ENCODE measurements at places on chromosomes 3 and 15.

- no peak for DNase-seq
These were observed 5.3 kb downstream of the SNUPN start for GRCh38 chr15:75620058-75620820.

GRCh38 chr3:151265866-151266265 is 12.5 kb downstream of the P2RY14 start:
- DNase-seq = no peak

- peak; percentile 76 for DNase-seq
These were observed 76.9 kb upstream of the ABI3BP start for GRCh38 chr3:101069901-101070798.

DNA sequence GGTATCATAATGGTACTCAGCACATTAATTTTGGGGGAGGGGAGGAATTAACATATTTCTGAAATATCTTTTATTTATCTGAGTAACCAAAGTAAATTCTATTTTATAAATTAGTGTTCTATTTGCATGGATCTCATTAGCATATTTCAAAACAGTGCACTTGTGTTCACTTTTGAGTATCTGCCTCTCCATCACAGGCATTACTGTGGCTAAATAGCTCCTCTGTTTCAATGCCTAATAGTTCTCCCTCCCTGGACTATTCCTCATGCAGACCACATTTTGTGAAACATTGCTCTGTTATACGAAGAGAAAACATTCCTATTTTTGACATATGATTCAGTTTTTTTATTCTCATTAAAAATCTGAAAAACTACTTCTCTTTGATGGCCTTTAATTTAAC is 1127.8 kb downstream of the TUSC7 start:
- DNase-seq = no peak

- no peak for DNase-seq
These were observed 3.7 kb upstream of the CPA3 start for GRCh38 chr3:148861277-148861869.

GRCh38 chr3:74469151-74469550 is 145.3 kb downstream of the CNTN3 start:
- DNase-seq = no peak

- no peak for DNase-seq
These were observed 49.8 kb downstream of the CNOT10 start for GRCh38 chr3:32734756-32735155.

DNA sequence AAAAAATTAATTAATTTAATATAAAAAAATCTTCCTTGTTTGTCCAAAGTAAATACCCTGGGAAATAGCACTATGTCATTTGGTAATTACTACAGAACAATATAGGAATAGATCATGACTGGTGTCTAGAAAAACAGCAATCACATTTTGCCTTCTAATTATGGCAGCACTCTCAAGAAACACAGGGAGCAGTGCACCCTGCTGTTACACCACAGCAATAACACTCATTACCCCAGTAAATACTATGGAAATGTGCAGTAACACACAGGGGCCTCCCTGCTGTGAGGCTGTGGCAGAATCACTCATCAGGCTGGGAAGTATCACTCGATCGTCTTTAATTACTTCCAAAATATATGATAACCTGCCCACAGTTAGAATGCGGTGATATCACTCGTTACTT is 646.0 kb downstream of the TUSC7 start:
- DNase-seq = no peak

- no peak for DNase-seq
These were observed 71.2 kb downstream of the ITGA11 start for GRCh38 chr15:68360721-68361120.

DNA sequence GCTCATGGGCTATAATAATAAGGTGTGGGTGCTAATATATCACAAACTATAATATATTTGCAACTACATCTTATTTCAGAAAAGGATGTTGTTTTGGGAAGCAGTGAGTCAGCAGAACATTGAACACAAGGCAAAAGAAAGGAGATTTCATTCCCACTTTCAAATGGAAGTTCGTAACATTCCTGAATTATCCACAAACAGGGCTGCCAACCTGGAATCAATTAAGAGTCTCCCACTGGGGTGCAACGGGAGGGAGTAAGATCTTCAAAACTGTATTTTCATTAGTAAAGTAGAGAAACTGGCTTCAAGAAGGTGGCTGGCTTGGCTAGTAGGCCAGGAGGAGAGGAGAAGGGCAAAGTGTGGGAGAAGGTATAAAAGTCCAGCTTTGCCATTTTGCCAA is 479.6 kb downstream of the CNTN3 start:
- DNase-seq = no peak

DNA sequence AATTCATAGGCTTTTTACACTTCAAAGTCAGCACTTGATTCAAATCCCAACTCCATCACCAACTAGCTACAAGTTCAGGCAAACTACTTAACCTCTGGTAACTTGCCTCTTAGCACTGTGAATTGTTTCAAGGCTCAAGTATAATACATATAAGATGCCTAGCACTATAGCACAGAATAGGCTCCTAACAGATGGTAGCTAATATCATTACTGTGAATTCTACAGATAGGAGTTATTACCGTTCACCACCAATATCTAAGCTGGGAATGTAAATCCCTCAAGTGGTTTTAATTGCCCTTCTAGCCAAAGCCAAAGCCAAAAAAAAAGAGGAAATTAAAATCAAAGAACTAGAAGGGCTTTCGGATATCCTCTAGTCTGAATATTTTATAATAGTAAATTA is 15.4 kb downstream of the DLG1 start:
- no peak for DNase-seq

- DNase-seq = peak; percentile 3
These were observed 49.4 kb upstream of the SYNPR start for GRCh38 chr3:63228677-63229076.

- peak; percentile 19 for DNase-seq
These were observed 346.6 kb downstream of the CNTN6 start for GRCh38 chr3:1439395-1439794.

- no peak for DNase-seq
These were observed 66.0 kb downstream of the ST6GAL1 start for GRCh38 chr3:186996356-186996755.

DNA sequence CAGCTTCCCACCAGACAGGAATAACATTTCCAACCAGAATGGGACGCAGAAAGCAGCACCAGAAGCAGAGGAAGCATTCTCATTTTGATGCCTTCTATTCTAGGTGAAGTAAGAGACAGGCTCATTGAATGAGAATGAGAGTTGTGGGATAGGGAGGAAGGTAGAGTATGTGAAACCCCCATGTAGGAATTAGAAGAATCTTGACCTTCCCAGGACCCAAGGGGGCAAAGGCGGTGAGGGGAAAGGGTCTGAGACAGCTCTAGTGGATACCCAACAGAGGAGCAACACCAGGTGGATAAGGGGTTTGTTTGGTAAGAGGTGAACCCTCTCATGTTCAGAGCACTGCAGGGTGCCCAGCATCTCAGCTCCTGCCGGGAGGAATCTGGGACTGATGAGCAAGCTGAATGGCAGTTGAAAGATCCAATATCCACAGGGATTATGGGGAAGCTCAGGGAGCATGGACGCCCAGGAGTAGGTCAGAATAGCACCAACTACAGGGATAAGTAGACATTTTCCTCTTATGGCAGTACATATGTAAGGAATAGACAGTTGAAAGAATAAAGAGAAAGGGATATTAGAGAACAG is 77.0 kb downstream of the PLCL2 start:
- DNase-seq = no peak

DNA sequence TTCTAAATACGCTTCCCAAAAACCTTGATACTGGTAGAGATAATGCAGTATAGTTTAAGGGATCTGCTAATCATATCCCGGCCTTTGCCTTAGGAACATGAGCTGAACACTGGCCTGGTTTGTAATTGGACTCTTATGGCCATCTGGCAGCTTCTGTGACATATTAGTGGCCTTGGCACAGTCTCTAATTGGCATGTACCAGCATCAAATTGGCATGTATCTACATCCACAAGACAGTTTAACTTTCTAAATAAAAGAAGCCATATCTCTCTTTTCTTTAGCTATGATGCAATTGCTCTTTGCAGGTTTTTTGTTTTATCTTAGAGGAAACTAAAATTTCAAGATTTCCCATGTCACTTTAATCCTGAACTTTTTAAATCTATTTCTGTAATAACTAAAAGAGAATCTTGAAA is 44.6 kb upstream of the FILIP1L start:
- no peak for DNase-seq

DNA sequence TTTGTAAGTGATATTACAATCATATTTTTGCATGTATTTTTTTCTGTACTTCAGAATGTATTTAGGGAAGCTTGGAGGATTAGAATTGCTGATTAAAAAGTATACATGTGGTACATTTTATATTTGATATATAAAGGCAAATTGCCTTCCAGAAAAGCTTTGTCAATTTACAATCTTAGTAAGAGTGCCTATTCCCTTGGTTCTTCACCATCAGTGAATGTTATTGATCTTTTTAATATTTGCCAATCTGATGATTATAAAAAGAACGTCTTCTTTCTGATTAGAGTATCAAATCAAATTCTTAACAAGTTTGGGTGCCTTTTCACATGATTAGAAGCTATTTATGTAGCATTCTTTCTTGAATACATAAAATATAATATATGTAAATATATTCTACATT is 9.1 kb downstream of the WDR49 start:
- DNase-seq = no peak

GRCh38 chr3:150227839-150228238 is 180.3 kb upstream of the TSC22D2 start:
- peak; percentile 63 for DNase-seq

GRCh38 chr3:100463002-100463401 is 29.4 kb upstream of the TMEM45A start:
- peak; percentile 17 for DNase-seq

DNA sequence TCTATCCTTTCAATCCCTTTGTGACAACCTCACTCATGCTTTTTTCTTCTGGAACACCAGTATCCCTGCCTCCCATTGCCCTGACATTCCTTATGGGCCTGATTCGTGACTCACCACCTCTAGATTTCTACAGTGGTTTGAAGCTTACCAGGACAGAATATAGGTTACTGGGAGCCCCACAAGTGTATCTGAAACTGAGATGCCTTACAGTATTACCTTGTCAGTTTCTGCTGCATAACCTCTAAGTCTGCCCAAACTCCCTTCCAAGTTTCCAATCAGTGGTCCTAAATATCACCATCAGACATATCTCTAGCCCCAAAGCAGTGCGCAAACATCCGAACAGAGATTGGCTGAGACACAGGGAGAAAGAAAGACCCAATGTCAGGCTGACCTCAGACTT is 5.6 kb downstream of the CPB1 start:
- no peak for DNase-seq

- no peak for DNase-seq
These were observed 279.9 kb downstream of the SCAPER start for GRCh38 chr15:76625267-76625666.

- no peak for DNase-seq
These were observed 13.5 kb downstream of the OR5K3 start for GRCh38 chr3:98404010-98404409.

DNA sequence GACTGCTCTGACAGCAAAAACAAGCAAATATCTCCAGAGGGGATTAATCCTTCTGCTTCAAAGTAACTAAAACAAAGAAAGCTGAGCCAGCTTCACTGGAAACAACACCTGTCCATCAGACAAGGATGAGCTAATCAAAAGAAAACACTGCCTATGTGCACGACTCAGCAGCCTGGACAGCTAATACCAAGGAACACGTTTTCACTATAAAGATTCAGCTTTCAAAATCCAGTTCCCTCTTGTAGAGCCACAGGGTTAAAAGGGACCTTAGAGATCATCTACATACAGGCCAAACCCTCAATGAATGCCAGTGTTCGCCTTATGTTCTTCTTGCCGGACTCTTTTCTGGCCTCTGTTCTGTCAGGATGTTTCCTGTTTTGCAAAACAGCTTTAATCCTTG is 6.9 kb downstream of the TUSC7 start:
- no peak for DNase-seq
